Activated T-helper 1 cell treated with anti-CD3 and anti-CD28 coated beads, Interleukin-2, amount 50 U/mL, for 16 hours (primary cell): ENCODE measurements at places on chromosomes 16 and 17.

DNA sequence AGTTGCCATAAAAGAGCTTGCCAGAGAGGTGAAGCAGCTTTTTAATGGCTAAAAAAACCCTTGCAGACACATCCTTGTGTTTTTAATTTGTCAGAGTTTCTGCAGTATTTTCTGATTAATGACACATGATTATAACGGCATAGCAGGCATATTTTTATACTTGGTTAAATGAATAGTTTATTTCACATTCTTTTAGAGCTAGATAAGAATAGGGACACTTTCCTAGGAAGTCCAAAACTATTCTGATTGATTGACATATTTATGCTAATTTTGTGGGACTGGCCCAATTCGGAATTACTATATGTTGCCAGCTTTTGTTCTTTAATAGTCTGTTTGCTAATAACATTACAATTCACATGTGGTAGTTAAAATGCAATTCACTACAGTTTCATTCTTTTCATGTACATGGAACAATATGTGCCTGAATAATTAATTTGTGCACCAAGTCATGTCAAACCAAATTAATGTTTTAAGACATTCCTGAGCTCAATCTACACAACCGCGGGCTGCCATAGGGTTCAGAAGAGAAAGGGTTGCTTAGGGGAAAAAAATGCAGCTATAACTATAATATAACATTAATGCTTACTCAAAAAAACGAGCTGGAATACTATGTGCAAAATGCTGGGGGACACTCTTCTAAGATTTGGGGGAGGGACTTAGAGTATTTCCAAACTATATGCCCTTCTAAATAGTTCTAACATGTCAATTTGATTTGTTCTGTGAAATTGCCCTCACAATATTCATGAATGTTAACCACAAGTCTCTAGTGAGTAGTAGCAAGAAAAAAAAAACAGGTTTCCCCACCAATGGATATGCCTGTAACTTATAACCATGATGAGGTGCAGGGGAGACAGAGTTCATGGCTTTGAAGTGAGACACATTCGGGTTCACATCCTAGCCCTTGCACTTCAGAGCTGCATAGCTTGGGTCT is 305.4 kb downstream of the CEP112 start:
- DNase-seq = no peak

DNA sequence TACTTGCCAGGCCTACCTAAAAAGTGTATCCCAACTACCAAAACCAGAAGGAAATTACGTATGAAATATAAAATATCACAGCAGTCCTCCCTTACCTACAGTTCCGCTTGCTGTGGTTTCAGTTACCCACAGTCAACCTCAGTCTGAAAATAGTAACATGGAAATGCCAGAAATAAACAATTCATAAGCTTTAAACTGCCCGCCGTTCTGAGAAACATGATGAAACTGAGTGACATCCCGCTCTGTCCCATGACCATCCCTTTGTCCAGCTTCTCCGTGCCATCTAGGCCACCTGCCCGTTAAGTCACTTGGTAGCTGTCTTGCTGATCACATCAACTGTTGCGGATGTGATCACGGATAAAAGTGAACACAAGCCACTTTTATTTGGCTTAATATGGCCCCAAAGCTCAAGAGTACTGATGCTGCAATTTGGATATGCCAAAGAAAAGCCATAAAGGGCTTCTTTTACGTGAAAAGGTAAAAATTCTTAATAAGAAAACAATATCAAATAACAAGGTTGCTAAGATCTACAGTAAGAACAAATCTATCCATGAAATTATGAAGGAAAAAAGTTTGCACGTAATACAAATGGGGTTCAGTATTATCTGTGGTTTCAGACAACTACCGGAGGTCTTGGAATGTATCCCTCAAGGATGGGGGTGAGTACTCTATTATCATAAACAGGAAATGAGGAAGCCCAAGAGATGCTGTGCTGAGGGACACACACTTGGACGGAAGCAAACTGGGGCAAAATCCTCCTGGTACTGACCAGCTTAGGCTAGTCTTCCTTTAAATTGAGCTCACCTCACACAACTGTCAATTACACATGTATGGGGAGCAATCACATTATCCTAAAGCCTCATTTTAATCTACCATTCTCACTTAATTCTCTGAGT is 8.2 kb downstream of the USP22 start:
- no peak for DNase-seq

DNA sequence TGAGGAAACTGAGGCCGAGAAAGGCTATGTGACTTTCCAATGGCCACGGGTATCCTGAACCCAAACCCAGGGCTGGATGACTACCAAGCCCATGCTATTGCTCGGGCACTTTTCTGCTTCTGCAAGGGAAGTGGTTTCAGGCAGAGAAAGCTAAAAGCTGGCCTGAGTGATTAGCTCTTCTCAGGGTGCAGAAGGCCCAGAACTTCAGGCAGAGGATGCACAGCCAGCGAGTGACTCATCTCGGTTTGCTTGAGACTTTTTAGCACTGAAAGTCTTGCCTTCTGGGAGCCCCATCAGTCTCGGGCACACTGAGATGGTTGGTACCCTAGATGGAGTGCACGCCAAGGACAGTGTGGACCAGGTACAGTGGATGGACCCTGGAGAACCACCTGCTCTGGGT is 129.5 kb upstream of the SDK2 start:
- DNase-seq = no peak

GRCh38 chr17:78224231-78225087 is 7.0 kb upstream of the TMEM235 start:
- DNase-seq = no peak

DNA sequence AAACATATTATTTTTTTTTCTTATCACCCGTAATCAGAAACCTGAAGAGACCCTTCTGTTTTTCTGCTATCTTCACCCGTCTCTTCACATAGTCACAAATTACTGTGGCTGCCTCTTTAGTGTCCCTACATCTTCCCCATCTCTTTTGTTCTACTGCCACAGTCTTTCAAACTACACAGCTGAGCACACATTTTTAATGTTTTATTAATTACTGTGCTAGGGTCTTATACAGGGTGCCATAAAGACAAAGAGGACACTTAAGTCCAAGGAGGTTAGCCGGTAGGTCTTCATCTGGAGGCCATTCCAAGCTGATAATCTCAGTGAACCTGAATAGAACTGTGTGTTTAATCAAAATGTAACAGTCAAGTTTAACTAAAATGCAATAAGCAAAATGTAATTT is 20.7 kb downstream of the CNTNAP4 start:
- DNase-seq = no peak
